ENCODE measurements at places on chromosomes 11 and 22.

- no peak for DNase-seq
These were observed 129.4 kb downstream of the OSBP2 start for GRCh38 chr22:30824096-30824495.

DNA sequence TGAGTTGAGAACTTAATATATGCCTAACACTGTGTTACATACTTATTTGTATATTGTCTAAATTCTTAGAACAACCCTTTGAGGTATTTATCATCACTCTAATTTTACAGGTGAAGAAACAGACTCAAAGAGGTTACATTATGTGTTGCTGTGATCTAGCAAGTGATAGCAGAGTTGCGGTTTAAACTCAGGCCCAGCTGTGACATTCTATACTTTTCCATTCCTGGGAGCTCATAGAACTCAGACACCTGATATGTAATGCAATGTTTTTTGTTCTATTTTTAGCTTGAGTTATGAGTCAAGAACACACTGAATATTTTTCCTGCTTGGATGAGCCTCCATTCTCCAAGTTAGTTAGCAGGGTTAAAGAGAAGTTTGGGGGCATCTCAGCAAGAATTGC lies 449.7 kb upstream of the DDI1 start:
- DNase-seq: no peak

GRCh38 chr11:118128310-118128709 lies 24.3 kb downstream of the SCN4B start:
- DNase-seq: no peak

- DNase-seq: no peak
These were observed 87.6 kb upstream of the APOA1 start for GRCh38 chr11:116925050-116925449.

GRCh38 chr11:34044664-34045485 lies 6.7 kb upstream of the CAPRIN1 start:
- DNase-seq: peak; percentile 89

DNA sequence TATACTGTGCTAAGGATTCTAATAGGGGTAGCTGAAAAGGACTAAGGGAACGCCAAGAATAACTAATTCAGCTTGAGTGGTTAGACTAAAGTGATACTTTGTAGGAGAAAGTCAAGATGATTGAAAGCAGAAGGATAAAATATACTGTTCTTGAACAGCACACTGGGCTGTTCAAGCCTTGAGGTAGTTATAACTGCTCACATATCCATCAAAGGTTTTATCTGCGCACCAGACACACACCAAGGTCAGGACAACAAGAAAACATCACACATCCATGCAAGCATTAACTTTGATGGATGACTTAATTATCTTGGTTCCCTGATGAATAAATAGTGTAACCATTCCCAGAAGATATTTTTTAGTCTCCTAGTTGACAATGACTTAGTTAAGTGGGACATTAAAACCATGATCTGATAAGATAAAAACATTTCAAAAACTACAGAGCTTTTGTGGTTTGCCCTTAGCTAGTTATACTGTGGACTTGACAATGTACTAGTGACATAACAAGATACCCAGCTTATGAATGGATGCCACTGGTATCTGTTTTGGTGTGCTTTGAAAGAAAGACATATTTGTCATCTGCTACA lies 728.9 kb downstream of the JRKL start:
- no peak for DNase-seq

- no peak for DNase-seq
These were observed 145.9 kb upstream of the OPCML start for GRCh38 chr11:133678191-133678590.

- DNase-seq: no peak
These were observed 146.0 kb downstream of the GUCY1A2 start for GRCh38 chr11:106872246-106872645.

GRCh38 chr22:38871360-38872171 lies 450 bp downstream of the CBX6 start:
- no peak for DNase-seq

Data from Daoy (cell line).